ENCODE measurements at places on chromosomes 16 and 17. TPM values are rescaled to one million over a fixed set of nuclear protein-coding genes. Genes with fewer than 3 reads are reported as not detected.

The TRIM72 gene
- 0.11 TPM for total RNA-seq

The ATMIN gene
- total RNA-seq, result 28.0 TPM

DNA sequence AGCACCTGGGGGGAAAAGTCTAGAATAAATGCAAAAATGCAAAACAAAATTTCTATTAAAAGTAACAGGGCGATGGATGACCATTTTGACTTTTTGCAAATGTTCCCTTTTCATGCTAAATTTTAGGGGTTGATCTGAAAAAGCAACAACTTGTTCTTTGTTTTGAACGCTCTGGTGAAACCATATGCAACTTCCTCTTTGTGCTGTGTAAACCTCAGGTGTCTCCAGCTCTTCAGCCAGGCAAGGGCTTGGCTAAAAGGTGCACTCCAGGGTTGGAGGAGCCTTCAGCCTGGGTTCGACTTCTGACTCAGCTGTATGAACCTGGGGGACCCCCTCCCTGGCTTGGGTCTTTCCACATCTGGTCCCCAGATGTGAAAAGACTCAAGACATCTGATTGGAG is 9.5 kb downstream of the IRF8 start:
- H3K36me3 ChIP-seq, result no peaks in the 10 kb centered on the region
- H3K27me3 ChIP-seq, result no peaks in the 10 kb centered on the region
- H3K4me3 ChIP-seq, result no peak overlapping the region
- no peak overlapping the region for H3K27ac ChIP-seq
- DNase-seq, result no peak
- H3K4me1 ChIP-seq, result peaks cover 6% of the 10 kb centered on the region

DNA sequence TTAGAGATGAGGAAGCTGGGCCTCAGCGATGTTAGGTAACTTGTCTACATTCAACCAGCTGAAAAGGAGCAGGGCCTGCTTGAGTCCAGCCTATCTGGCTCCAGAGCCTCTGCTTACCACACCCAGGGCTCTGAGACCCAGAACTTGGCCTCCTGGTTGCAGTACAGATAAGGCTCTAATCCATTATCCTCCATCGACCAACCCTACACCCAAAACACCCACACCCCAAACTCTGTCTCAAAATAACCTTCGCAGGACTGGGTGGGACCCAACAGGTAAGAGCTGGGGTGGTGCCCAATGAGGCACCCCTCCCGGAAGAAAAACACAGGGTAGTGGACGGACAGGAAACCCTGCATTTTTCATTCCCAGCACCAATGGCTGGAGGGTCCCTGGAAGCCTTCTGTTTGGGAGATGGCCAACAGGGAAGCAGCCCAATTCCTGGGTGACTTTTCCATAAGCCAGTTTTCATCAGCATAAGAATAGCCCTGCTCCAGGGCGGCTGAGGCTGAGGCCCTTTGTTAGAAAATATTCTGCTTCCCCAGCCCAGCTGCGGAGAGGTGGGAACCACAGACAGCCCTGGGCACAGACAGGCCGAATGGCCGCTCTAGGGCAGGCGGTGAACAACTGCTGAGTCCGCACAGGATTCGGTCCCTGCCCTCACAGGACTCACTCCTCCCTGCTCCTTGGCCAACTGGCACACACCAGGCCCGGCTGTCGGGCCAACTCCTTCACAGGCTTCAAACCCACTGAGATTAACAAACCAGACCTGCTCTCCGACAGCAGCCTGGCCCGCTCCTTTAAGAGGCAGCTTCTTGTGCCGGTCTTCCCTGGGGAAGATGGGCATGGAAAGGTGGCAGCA is 9.8 kb downstream of the SMIM5 start:
- no peak overlapping the region for H3K4me3 ChIP-seq
- no peaks in the 10 kb centered on the region for H3K4me1 ChIP-seq
- H3K27me3 ChIP-seq, result no peaks in the 10 kb centered on the region
- no peaks in the 10 kb centered on the region for H3K36me3 ChIP-seq
- H3K27ac ChIP-seq, result no peak overlapping the region

DNA sequence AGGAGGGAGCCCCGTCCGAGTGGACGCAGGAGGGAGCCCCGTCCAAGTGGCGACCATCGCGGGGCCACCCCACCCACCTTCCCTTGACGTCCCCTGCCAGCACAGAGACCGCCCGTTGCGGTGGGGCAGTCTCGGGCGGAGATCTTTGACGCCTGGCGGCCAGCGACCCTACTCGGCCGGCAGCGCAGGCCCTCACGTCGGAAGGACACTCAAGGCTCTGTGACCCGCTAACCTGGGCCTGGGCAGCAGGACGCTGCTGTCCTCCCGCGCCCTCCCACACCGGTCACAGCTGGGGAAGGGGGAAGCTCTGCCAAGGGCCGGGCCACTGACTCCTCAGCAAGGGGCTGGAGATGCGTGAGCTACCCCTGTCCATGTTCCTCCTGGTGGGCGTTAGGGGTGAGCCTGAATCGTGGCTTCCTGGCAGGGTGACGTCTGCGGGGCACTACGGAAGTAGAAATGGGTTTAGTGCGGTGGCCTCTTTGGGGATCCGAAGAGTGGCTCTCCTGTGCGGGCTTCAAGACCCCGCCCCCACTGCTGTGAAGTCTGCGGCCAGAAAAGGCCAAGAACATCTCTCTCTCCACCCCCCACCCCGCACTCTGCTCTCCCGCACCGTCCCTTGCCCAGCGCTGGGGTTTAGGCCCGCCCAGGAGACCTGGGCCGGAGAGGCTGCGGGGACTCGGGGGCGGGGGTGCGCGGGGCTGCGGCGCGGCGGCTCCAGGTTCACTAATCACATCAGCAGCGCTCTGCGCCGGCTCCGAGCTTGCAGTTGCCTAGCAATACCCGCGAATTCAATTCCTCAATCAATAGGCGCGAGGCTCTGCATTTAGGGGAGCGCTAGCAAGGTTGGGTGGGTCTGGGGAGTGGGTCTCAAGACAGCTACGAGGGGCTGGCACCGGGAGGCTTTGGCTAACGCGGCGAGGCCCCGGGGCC is 5.8 kb downstream of the CBX8 start:
- H3K36me3 ChIP-seq, result no peaks in the 10 kb centered on the region
- peaks cover 8% of the 10 kb centered on the region for H3K4me1 ChIP-seq
- no peak for DNase-seq

DNA sequence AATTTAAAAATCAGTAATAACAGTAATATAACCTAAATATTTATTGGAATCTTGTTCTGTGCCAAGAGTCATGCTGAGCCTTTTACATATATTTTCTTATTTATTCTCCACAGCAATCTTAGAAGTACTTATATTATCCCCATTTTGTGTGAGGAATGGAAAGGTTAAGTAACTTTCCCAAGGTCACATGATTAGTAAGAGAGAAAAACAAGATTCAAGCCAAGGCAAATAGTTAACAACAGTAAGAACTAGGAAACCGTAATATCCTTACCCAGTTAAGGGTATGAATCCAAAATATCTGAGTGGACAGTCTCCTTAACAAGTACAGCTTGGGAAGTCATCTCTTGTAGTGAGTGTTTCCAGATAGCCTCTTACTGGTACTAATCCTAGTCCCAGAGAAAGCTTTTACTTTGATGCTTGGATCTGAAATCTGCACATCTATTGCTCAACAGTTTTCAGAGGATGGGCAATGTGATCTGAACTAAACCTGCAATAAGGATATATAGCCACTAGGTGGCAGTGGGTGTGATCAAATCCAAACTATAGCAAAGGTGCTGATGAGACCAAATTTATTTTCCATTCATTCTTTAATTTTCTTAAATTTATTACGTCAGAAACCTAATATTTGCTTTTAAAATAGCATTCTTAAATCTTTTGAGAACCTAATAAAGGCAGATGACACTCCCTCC is 23.3 kb downstream of the SHISA6 start:
- no peaks in the 10 kb centered on the region for H3K27me3 ChIP-seq
- no peak overlapping the region for H3K4me3 ChIP-seq
- no peak for DNase-seq

The HID1 gene
- 21.6 TPM for total RNA-seq

- DNase-seq, result no peak
- no peaks in the 10 kb centered on the region for H3K27me3 ChIP-seq
- H3K4me3 ChIP-seq, result no peak overlapping the region
- H3K27ac ChIP-seq, result no peak overlapping the region
- H3K4me1 ChIP-seq, result no peaks in the 10 kb centered on the region
These were observed 7.7 kb upstream of the DCTPP1 start for GRCh38 chr16:30437511-30438046.

GRCh38 chr17:75758131-75758905 is 6.7 kb downstream of the GALK1 start:
- H3K4me3 ChIP-seq, result no peak overlapping the region
- H3K4me1 ChIP-seq, result peaks cover 3% of the 10 kb centered on the region
- no peaks in the 10 kb centered on the region for H3K27me3 ChIP-seq
- H3K27ac ChIP-seq, result no peak overlapping the region

The NOXO1 gene
- not detected for total RNA-seq

DNA sequence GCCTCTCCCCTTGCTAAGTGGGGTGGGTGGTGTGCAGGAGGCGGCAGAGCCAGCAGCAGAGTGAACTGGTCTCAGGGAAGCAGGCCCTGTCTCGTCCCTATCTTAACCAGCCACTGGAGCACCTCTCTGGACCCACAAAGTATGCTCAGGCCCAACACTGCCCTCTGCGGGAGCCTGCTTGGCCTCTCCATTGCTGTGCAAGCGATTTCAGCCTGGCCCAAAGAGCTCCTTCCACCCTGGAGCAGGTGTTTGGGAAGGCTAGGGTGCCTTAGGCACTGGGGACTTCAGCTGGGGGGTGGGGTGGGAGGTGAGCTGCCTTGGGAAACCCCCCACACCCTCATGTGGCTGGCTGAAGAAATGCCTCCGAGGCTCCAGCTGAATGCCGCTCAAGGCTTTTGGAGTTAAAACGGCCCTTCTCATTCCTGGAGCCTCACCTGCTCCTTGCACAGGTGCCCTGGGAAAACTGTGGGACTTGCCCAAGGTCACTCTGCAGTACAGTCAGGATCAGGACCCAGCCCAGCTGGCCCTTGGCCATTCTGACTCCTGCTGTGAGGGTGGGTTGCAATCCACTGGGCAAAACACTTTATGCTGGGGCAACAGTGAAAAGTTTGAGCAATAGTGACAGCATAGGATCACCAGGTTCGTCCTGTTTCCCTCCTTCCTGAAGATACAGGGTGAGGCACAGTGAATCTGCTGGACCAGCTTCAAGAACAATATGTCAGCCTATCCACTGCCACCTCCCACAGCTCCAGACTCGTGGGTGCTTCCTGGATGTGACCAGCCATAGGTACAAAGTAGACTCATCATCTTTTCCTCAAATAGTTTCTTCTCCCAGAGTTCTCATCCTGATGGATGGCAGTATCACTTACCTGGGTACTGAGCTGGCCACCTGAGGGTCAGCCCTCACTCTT is 5.9 kb upstream of the UBE2O start:
- H3K4me1 ChIP-seq, result no peaks in the 10 kb centered on the region
- no peak overlapping the region for H3K4me3 ChIP-seq
- no peaks in the 10 kb centered on the region for H3K27me3 ChIP-seq
- H3K36me3 ChIP-seq, result no peaks in the 10 kb centered on the region

DNA sequence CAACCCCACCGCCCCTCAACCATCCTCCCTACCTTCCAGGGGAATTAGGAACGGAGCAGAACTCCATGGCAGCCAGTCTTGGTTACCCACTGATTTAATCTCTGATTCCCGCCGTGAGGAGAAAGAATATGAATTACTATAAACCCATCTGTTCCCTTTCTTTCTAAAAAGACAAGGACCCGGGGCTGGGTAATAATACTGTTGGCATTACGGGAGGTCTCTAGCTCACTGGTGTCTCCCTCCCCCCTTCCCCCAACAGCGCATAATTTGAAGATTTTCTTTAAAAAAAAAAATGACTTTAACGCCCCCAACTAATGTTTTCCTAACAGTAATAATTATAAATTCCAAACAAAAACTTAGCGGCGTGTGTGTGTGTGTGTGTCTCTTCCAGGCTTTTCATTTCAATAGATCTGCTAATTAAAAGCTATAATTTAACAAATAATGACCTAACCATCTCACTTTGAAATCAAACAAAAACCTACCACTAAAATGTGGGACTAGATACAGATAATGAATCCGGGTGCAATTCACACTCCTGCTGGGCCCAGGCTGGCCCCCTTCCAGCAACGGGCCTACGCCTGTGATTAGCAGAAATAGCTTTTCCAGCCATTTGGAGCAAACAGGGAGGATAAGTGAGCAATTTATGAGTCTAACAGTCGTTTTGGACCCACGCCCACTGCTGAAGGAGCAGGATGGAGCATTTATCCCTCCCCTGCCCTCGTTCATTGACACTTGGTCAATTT is 18.2 kb upstream of the BHLHA9 start:
- no peaks in the 10 kb centered on the region for H3K4me1 ChIP-seq
- no peaks in the 10 kb centered on the region for H3K27me3 ChIP-seq
- H3K36me3 ChIP-seq, result no peaks in the 10 kb centered on the region
- no peak for DNase-seq
- no peak overlapping the region for H3K4me3 ChIP-seq

- no peaks in the 10 kb centered on the region for H3K36me3 ChIP-seq
- no peak overlapping the region for H3K4me3 ChIP-seq
- no peaks in the 10 kb centered on the region for H3K27me3 ChIP-seq
- DNase-seq, result no peak
- peaks cover 2% of the 10 kb centered on the region for H3K4me1 ChIP-seq
These were observed 75.6 kb downstream of the GNAO1 start for GRCh38 chr16:56266641-56267607.

The CCDC78 gene
- 4.6 TPM for total RNA-seq

The ABCA3 gene
- 6.9 TPM for total RNA-seq

The ACSM2A gene
- total RNA-seq, result 0.50 TPM

The DNAH17 gene
- total RNA-seq, result not detected

DNA sequence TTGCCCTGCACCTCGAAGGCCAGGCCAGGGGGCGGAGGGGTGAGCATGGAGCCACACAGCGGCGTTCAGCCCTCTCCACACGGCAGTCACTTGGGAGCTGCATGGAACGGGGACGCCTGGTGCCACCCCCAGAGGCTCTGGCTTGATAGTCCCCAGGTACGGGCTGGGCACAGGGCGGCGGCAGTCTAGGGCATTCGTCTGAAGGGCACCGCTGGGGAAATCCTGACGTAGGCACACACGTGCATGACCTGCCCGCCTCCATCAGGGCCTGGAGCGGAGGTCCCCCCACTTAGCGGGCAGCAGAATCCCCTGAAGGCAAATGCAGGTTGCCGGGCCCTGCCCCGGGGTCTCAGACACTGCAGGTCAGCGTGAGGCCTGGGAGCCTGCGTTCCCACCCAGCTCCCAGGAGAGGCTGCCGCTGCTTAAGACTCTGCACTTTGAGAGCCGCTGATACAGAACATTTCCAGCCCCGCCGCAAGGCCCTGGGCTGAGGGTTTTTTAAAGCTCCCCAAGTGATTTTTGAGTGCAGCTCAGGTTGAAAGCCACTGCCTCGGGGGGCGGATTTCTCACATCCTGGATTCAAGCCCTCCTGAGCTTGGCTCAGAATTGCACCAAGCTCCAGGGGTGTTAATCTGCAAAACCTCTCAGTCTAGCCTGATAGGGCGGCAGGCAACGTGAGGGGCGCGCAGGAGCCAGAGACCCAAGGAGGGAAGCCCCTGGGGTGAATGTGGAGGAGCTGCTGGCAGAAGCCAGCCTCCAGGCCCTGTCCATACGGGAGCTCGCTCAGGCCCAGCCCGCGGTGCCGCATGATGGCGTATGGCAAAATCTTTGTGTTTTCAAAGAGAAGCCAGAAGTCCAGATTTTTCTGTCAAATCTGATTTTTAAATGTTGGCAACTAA is 182.3 kb upstream of the GSE1 start:
- H3K27ac ChIP-seq, result no peak overlapping the region
- peaks cover 4% of the 10 kb centered on the region for H3K4me1 ChIP-seq
- DNase-seq, result peak; percentile 22
- no peaks in the 10 kb centered on the region for H3K36me3 ChIP-seq
- no peaks in the 10 kb centered on the region for H3K27me3 ChIP-seq

- H3K4me3 ChIP-seq, result no peak overlapping the region
- no peak for DNase-seq
- no peaks in the 10 kb centered on the region for H3K36me3 ChIP-seq
- H3K27ac ChIP-seq, result no peak overlapping the region
- no peaks in the 10 kb centered on the region for H3K27me3 ChIP-seq
- no peaks in the 10 kb centered on the region for H3K4me1 ChIP-seq
These were observed 15.6 kb upstream of the DDX19A start for GRCh38 chr16:70331091-70331490.
